ENCODE measurements at places on chromosomes 6 and 20. TPM values are rescaled to one million over a fixed set of nuclear protein-coding genes. Genes with fewer than 3 reads are reported as not detected.
A peak's percentile ranks its signal among the peaks of the same experiment; 100 is the strongest.

The PROKR2 gene
- total RNA-seq: not detected

GRCh38 chr6:41488433-41489119 lies 57.6 kb upstream of the FOXP4 start:
- DNase-seq: no peak

GRCh38 chr20:37335642-37336368 lies 10.1 kb upstream of the SRC start:
- no peak for DNase-seq

- DNase-seq: no peak
Observed at GRCh38 chr6:137258170-137258569, 39.0 kb upstream of the IFNGR1 start.

GRCh38 chr6:119544325-119545175 lies 195.0 kb upstream of the MAN1A1 start:
- no peak for DNase-seq

DNA sequence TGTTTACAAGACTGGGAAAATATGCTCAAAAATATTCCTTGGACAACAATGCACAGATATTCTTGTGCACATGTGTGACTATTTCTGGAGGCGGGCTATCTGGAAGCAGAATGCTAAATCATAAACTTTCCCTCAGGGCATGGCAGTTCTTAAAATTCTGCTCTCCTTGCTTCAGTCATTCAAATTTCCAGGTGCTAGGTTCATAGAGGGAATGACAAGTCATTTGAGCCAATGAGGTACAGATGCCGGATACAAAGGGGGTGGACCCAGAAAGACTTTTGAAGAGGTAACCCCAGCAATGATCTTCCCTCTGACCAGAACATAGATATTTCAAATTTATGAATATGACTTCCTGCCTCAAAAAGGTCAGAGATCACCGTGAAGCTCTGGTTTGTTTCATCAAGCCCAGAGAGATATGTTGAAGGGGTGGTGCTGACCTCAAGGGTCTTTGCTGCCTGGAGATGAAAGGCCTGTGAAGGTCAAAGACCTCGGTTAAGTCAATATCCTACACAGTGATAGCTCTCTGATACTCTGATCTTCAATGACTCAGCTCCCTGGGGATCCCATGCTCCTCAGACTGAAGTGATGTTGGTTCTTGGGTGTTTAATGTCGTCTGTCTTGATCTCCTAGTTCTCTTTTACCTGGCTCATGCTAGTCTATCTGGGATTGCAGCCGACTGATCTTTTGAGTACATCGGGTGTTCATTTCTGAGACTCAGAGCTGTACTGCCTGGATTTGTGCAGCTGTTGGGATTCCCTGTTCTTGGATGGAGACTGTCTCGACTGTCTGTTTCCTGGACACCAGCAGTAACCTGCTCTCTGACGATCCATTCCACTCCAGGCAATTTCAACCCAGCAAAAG lies 47.5 kb upstream of the TSHZ2 start:
- DNase-seq: no peak

GRCh38 chr6:82614518-82614917 lies 250.9 kb downstream of the TPBG start:
- no peak for DNase-seq

DNA sequence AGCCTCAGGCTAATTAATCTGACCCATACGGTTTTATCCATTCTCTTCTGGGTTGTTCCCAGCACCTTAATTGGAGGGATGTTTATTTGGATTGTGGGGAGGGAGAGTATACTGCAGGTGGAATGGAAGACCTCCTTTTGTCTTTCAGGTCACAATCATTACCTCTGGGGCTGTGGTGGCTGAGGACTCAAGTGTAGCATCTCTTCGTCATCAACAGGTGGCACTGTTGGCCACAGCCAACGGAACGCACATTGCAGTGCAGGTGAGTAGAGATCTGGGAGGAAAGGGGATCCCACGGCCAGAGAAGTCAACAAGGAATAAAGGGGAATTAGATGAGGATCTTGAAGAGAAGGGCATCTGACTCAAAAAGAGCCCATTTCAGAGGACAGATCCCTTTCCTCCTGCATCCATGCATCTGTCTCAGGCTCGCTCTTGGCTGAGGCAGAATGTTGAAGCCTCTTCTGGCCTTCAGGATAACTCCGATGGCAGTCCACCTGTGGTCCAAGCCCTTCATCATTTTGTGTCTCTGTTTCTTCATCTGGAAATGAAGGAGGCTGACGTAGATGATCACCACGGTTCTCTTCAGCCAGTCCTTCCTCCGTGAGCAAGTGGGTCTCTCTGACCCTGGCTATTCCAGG lies 3.2 kb upstream of the DEF6 start:
- DNase-seq: peak; percentile 35

The B3GAT2 gene
- not detected for total RNA-seq

The TM9SF4 gene
- total RNA-seq: 41.2 TPM

GRCh38 chr6:82066991-82067411 lies 180.5 kb downstream of the IBTK start:
- no peak for DNase-seq

- DNase-seq: no peak
Observed at GRCh38 chr6:33672808-33673207, 38.7 kb downstream of the UQCC2 start.

- no peak for DNase-seq
Observed at GRCh38 chr20:19808498-19808897, 50.4 kb downstream of the RIN2 start.

The ASIP gene
- total RNA-seq: not detected

DNA sequence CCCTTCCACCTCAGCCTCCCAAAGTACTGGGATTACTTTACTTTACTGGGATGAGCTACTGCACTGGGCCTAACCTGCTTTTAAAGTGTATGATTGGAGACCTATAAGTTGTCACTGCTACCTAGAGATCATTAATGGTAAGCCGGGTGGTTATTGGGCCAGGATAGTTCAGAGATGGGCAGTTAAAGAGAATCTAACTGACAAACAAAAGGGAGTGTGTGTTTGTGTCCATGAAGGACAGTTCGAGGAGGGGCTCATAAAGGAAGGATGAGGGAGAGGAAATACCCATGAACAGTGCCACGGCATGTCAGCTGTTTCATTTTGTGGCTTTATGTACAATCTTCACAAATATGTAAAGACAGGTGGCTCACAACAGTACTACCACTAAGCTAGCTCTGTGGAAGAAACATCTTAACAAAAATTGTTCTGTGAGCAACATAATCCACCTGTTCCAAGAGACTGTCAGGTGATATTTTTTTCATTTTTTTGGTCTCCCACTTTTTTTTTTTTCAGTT lies 69.7 kb upstream of the FAM8A1 start:
- no peak for DNase-seq

GRCh38 chr20:49043000-49043399 lies 3.1 kb upstream of the CSE1L start:
- DNase-seq: no peak

DNA sequence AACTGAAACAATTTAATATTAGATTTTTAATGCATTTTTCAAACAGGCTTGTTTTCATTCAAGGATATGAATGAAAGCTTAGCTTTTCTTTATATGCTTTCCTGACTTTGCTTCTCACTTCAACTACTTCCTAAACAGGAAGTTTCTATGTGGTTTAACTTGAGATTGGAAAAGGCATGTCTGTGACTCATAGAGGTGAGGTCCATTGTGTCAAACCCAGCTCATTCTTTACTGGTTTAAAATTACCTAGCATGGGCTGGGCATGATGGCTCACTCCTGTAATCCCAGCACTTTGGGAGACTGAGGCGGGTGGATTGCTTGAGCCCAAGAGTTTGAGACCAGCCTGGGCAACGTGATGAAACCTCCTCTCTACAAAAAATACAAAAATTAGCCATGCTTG lies 34.4 kb downstream of the EFHC1 start:
- DNase-seq: no peak

DNA sequence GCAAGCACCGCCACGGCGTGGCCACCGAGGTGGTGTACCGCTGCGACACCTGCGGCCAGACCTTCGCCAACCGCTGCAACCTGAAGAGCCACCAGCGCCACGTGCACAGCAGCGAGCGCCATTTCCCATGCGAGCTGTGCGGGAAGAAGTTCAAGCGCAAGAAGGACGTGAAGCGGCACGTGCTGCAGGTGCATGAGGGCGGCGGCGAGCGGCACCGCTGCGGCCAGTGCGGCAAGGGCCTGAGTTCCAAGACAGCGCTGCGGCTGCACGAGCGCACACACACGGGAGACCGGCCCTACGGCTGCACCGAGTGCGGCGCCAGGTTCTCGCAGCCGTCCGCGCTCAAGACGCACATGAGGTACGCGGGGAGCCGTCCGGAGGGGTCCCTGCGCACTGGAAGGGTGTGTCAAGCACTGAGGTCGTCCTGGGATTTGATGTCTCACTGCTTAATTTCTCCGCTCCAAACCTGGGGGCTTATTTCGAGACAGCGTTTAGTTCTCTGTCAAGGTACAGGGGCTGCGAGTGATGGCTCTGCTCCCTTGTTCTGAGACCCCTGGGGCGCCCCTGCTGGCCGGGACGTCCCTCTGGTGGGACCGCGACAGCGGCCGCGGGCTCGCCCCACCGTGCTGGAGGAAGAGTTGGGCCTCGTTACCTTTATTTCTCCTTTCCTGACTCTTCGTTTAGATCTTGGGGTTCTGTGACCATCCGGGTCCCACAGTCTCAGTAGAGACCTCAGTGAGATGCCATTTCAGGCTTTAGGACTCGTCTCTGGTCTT lies 3.6 kb downstream of the GZF1 start:
- DNase-seq: no peak

DNA sequence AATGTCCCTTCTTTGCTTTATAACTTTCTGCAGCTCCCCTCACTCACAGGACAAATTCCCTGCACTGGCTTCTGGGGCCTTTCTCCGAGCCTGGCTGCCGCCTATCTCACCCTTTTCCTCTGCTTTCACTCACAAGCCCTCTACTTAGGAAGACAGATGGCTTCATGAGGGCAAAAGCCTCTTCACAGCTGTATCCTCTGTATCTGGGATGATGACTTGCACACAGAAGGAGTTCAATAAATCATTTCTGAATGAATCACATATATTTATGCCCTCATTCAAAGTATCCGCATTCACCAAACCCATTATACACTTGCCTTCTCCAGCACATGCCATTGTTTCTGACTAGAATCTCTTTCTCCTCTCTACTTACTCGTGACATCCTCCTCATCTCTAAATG lies 159.0 kb upstream of the RIPOR2 start:
- no peak for DNase-seq

The CLPSL1 gene
- not detected for total RNA-seq

The NOTCH4 gene
- 1.0 TPM for total RNA-seq

GRCh38 chr6:158762787-158763433 lies 56.3 kb downstream of the EZR start:
- DNase-seq: no peak

- no peak for DNase-seq
Observed at GRCh38 chr6:169172456-169172855, 81.2 kb downstream of the THBS2 start.

- DNase-seq: no peak
Observed at GRCh38 chr6:168127384-168127868, 48.4 kb upstream of the FRMD1 start.

Data from T-helper 17 cell (primary cell).